Naive thymus-derived CD4-positive, alpha-beta T cell (primary cell): ENCODE measurements at places on chromosomes 5 and 9.
A peak's percentile ranks its signal among the peaks of the same experiment; 100 is the strongest.

- no peaks in the 10 kb centered on the region for H3K36me3 ChIP-seq
- no peak overlapping the region for H3K4me3 ChIP-seq
- no peaks in the 10 kb centered on the region for H3K27me3 ChIP-seq
- DNase-seq: no peak
- H3K4me1 ChIP-seq: no peaks in the 10 kb centered on the region
These were observed 34.8 kb upstream of the TTC23L start for GRCh38 chr5:34803974-34804732.

GRCh38 chr5:179609834-179610108 lies 13.7 kb downstream of the HNRNPH1 start:
- peaks cover 86% of the 10 kb centered on the region for H3K36me3 ChIP-seq
- H3K27ac ChIP-seq: peak overlapping the region; percentile 16
- H3K4me3 ChIP-seq: no peak overlapping the region
- no peaks in the 10 kb centered on the region for H3K27me3 ChIP-seq

DNA sequence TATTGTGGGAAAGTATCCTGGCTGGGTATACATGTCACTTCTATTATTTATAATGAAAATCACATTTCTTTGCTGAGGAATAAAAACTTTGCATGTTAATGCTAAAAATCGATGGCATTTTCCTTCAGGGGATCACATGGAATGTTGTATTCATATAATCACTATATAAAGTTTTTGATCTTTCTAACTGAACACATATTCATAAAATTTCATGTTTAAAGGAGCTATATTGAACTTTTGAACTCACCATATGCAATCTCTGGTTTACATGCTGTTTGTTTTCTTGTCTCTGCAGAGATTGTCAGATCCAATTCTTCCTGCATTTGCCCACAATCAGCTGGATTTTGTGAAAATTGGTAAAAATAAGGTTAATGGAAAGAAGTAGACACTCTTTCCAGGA lies 33.4 kb upstream of the TRAF1 start:
- H3K27ac ChIP-seq: no peak overlapping the region
- DNase-seq: no peak
- H3K27me3 ChIP-seq: no peaks in the 10 kb centered on the region
- no peaks in the 10 kb centered on the region for H3K4me1 ChIP-seq
- H3K36me3 ChIP-seq: no peaks in the 10 kb centered on the region

GRCh38 chr5:76082772-76083554 lies at the start of gene SV2C:
Gene SV2C (plus strand): TSS chr5:76083383. CDS start chr5:76131751, 48,368 bp downstream.
- H3K4me1 ChIP-seq: peaks cover 6% of the 10 kb centered on the region
- no peak within 1 kb of the TSS for H3K27ac ChIP-seq
- H3K27me3 ChIP-seq: no peaks in the 10 kb centered on the region
- DNase-seq: no peak

DNA sequence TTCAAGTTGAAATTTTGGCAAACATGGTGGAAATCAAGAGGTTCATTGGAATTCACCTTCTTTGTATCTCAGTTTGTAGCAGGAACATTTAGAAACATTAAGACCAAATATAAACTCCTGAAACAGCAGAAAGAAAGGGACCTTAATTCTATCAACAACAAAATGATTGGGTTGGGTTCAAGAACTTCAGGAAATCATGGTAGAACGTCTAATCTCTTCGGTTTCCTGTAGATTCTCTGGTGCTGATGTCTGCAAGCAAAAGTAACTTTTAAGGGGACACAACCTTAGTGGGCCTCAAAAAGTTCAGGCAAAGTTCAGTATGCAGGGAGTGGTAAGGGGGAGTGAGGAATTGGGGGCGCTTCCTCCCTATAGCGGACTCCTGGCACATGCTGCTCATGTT lies 3.4 kb downstream of the IL33 start:
- no peaks in the 10 kb centered on the region for H3K27me3 ChIP-seq
- H3K4me3 ChIP-seq: no peak overlapping the region
- no peak overlapping the region for H3K27ac ChIP-seq
- no peaks in the 10 kb centered on the region for H3K36me3 ChIP-seq

- no peaks in the 10 kb centered on the region for H3K27me3 ChIP-seq
- peak overlapping the region; percentile 71 for H3K4me3 ChIP-seq
- H3K36me3 ChIP-seq: no peaks in the 10 kb centered on the region
- peak; percentile 9 for DNase-seq
These were observed 110.7 kb downstream of the NR6A1 start for GRCh38 chr9:124660341-124660801.

DNA sequence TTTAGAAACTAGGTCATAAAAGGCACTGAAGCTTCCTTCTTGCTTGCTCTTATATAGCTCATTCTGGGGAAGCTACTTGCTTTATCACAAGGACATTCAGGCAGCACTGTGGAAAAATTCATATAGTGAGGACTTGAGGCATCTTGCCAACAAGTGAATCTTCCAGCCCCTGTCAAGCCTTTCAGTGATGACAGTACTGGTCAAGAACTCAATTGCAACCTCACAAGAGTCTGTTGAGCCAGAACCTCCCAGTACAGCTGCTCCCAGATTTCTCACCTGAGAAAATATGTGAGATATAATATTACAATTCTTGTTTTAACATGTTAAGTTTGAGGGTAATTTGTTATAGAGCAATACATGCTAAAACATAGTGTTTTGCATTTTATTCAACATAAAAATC lies 2011.0 kb upstream of the NUDT12 start:
- no peaks in the 10 kb centered on the region for H3K4me1 ChIP-seq
- H3K36me3 ChIP-seq: no peaks in the 10 kb centered on the region
- DNase-seq: no peak
- no peak overlapping the region for H3K4me3 ChIP-seq
- H3K27me3 ChIP-seq: no peaks in the 10 kb centered on the region
- no peak overlapping the region for H3K27ac ChIP-seq

- no peaks in the 10 kb centered on the region for H3K4me1 ChIP-seq
- H3K4me3 ChIP-seq: no peak overlapping the region
- H3K27me3 ChIP-seq: no peaks in the 10 kb centered on the region
- DNase-seq: no peak
- H3K27ac ChIP-seq: no peak overlapping the region
These were observed 16.9 kb downstream of the SEMA6A start for GRCh38 chr5:116557669-116558271.

- H3K27me3 ChIP-seq: peaks cover 4% of the 10 kb centered on the region
- no peak overlapping the region for H3K27ac ChIP-seq
- no peaks in the 10 kb centered on the region for H3K36me3 ChIP-seq
- H3K4me3 ChIP-seq: no peak overlapping the region
- H3K4me1 ChIP-seq: peaks cover 18% of the 10 kb centered on the region
- DNase-seq: no peak
These were observed 61.2 kb downstream of the TMEM174 start for GRCh38 chr5:73234204-73234555.

- no peaks in the 10 kb centered on the region for H3K27me3 ChIP-seq
- no peak overlapping the region for H3K27ac ChIP-seq
- no peaks in the 10 kb centered on the region for H3K4me1 ChIP-seq
These were observed 140.2 kb downstream of the EMB start for GRCh38 chr5:50300878-50301277.

- H3K36me3 ChIP-seq: no peaks in the 10 kb centered on the region
- H3K27me3 ChIP-seq: no peaks in the 10 kb centered on the region
- no peak for DNase-seq
- no peak overlapping the region for H3K4me3 ChIP-seq
These were observed 95.7 kb upstream of the ITGA1 start for GRCh38 chr5:52692039-52692438.

GRCh38 chr5:98934546-98934945 lies 5.7 kb upstream of the CHD1 start:
- no peak overlapping the region for H3K4me3 ChIP-seq
- H3K27ac ChIP-seq: peak overlapping the region; percentile 98
- no peaks in the 10 kb centered on the region for H3K27me3 ChIP-seq
- peaks cover 51% of the 10 kb centered on the region for H3K4me1 ChIP-seq
- H3K36me3 ChIP-seq: no peaks in the 10 kb centered on the region
